ENCODE measurements at places on chromosomes 5 and 9.

DNA sequence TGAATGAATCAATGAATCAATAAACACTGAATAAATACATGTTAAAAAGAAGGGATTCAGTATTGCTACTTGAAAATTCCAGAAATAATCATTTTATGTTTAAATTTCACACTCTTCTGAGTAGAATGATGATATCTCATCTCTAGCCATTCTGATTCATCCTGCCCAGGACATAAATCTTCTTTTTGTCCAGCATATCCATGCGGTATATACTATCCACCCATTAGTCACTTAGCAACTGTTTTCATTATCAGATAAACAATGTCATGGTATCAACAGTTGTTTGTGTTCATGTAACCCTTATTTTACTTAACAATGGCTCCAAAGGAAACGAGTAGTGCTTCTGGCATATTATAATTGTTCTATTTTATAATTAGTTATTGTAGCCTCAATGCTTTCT lies 432.4 kb upstream of the SMC2 start:
- no peak for DNase-seq

DNA sequence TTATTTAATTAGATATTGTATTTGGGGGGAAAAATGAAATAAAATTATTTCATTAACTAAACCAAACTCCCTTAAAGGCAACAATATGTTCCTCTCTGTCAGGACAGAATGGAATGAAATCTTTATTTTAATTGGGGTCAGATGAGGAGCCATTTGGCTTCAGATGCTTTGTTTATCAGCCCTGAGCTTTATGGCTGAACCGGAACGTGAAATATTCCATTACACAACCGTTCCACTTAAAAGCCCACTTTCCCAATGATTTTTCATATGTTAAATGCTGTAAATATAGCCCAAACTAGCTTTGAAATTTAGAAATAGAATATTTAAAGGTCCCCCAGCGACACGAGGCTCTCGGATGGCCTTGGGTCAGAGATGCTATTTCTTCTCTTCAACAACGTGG lies 149.5 kb downstream of the CRB2 start:
- DNase-seq = no peak

DNA sequence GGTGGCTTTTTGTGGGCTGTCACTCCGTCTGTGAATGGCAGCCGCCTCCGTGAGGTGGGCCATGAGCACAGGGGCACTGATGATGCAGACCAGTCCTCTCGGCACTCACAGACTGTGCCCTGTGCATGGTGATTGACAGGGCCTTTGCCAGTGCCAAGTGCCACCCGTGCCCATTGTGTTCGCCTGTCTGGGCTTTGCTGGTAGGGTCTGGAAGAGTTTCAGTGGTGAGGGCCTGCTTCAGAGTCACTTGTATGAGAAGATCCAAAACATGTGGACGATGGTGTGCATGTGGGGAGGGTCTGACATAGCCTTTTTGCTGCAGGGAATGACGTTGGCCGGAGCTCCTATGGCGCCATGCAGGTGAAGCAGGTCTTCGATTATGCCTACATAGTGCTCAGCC lies 34.9 kb downstream of the TENT4A start:
- no peak for DNase-seq

DNA sequence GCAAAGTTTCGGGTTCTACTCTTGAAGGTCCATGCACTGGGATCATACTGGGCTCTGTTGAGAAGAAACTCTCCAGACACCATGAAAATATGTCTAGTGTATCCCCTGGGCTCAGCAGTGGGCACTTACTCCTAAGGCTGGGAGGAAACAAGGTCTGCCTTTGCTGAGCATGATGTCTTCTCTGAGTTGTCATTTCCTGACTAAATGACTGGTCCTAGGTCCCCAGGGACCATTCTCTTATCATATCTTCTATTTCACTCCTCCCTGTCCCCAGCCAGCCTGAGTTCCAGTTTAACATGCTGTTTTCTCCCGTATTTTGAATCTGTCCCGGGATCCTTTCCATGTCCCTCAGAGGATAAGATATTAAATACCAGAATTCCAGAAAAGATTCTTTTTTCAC lies 225.4 kb downstream of the MTRR start:
- DNase-seq = no peak

DNA sequence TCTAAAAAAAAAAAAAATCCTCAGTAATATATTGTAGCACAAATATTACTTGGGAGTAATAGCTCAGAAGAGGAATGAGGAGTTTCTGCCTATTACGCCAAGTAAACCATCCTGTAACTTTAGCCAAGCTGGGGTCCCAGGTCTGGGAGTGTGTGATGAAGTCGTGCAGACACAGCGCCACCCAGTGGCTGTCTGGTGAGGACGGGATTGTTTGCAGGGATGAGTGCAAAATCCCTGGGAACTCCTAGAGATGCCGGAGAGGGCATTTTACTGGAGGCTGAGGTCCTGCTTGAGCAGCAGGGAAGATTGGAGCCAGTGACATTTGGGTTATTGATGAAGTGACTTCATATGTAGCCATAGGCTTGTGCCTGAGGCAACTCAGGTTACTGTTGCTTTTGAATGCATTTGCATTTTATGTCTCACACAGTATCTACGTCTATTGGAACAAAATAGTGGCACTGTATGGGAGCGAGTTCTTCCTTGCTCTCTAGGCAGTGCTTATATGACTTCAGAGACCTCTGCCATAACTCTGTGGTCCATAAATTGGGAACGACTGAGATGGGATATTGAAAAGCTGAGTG lies 72.8 kb downstream of the PSAT1 start:
- peak; percentile 71 for DNase-seq
